ENCODE measurements at places on chromosomes 11 and 22.
A peak's percentile ranks its signal among the peaks of the same experiment; 100 is the strongest.

GRCh38 chr22:31020334-31020733, 51.3 kb downstream of the TUG1 start:
- DNase-seq = peak; percentile 74

DNA sequence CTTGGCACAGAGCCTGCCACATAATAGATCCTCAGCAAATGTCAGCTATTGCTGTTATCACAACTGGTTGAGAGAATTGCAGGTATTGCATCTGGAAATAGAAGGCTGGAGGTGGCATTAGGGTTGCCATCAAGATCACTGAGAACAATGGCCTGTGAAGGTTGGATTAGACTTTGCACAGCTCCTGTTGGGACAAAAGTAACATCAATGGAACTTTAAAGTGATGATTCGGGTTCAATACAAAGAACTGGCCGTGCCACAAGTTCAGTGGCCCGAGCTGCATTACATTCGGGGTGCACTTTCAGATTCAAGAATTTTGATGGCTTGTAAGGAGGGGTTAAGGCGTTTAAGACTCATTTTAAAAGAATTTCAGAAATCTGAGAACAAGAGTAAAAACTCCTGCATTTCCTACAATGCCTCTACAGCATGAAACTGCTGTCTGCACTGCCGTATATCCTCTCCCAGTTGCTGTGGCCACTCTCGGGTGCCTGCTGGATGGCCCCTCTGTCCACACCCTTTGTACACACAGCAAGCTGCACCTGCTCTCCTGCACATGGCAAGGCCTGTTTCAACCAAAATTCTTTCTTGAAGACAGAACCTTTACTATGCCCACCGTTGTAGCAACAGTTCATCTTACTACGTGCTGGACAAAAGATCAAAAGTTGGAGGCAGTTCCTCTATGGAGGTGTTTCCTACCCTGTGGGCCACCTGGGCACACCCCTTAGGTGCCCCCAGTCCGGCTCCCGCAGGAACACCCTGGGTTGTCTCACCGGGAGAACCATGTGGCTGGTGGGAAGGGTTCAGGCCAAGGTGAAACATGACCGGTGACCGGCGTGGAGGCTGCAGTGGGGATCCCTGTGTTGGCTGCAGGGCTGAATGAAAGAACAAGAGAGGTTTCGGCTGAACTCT, 17.5 kb upstream of the SHANK2 start:
- peak; percentile 21 for DNase-seq

DNA sequence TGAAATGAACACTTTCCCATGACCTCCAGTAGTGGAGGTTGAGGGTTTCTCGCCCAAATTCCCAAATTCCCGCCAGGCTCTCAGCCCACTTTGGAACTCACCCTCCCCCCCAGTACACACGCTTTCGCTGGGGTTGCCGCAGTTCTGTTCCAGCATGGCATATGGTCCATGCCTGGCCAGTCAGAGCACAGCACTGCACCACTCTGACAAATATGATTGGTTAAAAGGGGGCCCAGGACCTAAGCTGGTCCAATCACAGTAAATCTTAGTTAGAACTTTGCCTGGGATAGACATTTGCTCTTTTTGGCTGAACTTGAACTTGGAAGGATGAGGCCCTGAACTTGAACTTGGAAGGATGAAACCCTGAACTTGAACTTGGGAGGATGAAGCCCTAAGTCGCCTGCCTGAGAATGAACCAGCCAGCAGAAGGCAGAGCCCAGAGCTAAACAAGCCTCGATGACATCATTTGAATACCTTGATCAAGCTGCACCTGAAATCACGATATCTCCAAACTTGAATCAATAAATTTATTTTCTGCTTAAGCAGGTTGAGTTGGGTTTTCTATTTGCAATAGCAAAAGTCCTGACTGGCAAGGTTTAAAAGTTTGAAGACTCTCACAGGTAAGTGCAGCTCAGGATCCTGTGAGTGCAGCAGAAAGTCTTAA, 12.6 kb upstream of the SSTR3 start:
- DNase-seq = no peak

GRCh38 chr11:45145379-45146071, 914 bp upstream of the PRDM11 start:
- peak; percentile 87 for DNase-seq

DNA sequence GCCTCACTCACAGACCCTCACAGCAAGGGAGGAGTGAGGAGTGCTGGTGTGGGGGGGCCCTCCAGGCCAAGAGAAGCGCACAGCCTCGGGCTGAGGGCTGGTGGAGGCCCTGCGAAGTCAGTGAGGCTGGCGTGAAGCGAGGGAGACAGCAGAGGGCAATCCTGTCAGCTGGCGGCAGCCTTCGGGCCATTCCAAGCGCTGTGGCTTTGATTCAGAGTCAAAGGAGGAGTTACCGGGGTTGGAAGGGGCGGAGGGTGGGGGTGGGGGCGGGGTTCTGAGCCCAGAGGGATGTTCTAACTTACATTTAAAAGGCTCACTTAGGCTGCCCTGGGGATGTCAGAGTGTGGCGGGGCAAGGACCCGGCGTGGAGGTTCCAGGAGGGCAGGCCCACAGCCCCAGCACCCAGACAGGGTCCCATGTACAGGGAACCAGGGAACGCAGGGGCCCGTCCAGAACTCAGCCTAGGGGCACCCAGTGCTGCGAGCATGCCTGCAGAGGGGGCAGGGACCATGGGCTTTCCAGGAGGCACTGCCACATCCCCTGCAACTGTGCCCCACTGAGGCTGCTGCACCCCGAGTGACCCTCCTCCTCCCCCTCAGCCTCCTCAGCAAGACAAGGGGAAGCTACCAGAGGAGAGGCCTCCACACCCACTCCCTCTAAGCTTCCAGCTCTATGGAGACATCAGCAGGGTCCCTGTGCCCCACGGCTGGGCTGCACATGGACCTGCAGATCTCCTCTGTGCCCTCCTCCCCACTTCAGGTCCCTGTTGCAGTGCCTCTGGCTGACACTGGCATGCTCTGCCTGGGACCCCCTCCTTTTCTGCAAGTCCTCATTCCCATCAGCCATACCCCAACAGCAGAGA, 39.7 kb upstream of the TTLL12 start:
- DNase-seq = peak; percentile 86

DNA sequence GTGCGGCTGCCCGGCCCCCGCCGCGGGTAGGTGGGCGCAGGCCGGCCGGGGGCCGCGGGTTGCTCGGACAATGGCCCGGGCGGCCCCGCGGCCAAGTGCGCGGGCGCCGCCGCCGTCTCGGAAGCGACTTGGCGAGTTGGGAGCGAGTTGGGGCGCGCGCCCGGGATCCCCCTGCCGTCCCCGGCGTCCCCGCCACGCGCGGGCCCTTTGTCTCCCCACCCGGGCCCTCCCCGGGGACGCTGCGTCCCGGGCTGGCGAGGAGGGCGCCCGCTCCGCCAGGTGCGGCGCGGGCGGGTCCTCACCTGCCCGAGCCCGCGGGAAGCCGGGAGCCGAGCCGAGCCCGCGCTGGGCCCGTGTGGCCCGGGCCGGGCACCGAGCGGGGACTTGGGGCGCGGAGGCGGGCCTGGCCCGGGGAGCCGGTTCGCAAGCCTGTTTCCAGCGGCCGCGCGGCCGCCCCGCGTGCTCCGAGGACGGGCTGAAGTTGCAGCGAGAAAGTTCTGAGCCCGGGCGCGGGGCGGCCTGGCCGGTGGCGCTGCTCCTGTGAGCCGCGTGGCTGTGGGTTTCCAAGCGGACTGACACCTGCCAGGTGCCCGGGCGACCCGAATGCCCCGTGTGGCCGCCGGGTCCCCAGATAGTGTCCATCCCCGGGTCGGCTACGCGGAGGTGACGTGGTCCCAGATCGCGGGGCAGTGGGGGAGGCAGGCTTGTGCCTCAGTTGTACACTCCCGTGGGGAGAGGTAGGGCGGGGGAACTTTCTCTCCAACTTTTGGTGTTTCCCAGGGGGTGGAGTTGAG, 586 bp downstream of the LRP5 start:
- no peak for DNase-seq

DNA sequence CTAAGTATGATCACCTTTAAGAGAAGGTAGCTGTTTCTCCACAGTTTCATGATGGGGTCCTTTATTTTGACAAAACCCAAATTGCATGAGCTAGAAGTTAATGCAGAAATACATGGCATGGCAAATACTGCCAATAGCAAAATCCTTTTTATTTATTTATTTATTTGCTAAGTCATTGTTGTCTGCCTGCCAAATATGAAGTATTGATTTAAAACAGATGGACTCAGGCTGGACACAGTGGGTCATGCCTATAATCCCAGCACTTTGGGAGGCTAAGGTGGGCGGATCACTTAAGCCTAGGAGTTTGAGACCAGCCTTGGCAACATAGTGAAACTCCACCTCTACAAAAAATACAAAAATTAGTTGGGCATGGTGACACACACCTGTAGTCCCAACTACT, 52.4 kb downstream of the LARGE2 start:
- no peak for DNase-seq

DNA sequence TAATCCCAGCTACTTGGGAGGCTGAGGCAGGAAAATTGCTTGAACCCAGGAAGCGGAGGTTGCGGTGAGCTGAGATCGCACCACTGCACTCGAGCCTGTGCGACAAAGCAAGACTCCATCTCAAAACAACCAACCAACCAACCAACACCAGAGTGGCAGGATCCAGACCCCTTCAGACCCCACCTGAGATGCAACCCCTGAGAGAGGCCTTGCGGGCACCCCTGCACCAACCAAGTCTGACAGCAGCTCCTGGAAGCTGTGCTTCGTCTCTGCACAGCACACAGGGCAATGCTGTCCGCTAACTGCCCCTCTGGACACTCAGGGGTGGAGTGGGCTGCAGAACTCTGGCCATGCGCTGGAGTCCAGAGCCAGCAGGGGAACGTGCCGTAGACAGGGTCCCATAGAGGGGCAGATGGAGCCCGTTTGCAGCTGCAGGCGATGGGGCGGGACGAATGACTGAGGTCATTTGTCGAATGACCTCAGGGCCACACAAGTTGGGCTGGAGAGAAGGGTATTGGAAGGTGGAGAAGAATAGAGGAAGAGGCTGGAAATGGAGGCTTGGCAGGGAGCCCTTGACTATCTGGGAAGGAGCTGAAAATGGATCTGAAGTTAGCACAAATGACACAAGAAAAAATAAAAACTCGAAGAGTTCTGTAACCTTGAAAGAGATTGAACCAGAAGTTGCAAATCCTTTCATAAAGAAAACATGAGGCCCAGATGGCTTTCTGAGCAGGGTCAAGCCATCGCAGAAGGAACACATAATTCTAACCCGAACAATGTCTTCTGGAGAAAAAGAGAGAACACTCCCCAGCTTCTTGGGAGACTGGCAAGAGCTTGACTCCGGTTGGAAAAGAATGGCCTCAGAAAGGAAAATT, 199.7 kb downstream of the CTTN start:
- DNase-seq = no peak

- DNase-seq = no peak
These were observed 143.1 kb upstream of the MPPED2 start for GRCh38 chr11:30729187-30729713.

DNA sequence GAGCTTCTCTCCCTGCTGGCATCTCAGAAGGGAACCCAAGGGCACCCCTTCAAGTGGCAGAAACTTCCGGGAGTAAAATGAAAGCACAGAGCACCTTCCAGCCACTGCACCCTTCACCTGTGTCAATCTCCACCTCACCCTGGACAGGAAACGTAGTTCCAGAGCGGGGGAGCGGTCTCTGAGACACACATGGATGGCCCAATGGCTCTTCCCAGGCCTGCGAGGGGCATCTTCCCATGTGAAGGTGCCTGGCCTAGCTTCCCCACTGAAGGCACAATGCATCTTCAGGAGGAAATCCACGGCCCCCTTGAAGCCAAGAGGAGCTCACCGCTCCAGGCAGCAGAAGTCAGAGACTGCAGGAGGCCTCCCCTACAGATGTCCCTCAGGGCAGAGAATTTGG, 234.2 kb downstream of the BRD1 start:
- no peak for DNase-seq

GRCh38 chr11:127017482-127017881, 16.9 kb upstream of the KIRREL3 start:
- peak; percentile 52 for DNase-seq

- DNase-seq = no peak
These were observed 58.6 kb downstream of the SC5D start for GRCh38 chr11:121351083-121351630.

DNA sequence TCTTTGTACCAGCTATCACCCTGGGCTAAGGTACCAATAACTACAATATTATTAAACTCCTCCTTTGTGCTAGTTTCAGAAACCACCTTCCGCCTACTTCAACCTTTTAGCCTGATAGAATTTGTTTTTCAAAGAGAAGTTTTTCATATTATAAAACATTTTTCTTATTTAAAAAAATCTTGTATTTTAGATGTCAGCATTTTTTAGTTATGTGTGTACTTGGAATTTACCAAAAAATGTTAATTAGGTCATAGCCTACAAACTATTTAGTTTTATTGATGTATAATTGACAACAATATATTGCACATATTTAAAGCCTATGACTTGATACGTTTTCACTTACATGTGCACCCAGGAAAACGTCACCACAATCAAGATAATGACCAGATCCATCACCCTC, 1097.6 kb downstream of the JRKL start:
- no peak for DNase-seq

DNA sequence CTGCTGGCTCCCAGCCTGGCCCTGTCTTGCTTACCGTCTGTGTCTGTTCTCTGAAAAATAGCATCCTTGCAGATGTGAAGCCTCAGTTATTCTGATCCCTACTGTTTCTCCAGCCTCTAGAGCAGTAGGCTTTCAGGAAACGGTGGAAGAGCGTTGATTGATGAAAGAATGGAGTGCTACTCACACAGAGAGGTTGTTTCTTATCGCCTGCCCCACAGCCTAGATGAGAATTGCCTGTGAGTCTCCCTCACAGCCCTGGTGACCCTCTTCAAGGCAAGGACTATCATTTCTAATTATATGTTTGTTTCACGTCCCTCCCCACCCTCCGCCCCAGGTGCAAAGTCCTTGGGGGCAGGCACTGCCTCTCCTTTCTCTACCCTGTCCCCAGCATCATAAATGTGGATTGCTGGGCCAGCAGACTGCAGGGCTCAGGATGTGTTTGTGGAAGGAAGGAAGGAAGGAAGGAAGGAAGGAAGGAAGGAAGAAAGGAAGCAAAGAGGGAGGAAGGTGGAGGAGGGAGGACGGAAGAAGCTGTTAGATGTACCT, 575.3 kb upstream of the B3GAT1 start:
- no peak for DNase-seq

- peak; percentile 56 for DNase-seq
These were observed 29.9 kb downstream of the SERPIND1 start for GRCh38 chr22:20803696-20804324.

DNA sequence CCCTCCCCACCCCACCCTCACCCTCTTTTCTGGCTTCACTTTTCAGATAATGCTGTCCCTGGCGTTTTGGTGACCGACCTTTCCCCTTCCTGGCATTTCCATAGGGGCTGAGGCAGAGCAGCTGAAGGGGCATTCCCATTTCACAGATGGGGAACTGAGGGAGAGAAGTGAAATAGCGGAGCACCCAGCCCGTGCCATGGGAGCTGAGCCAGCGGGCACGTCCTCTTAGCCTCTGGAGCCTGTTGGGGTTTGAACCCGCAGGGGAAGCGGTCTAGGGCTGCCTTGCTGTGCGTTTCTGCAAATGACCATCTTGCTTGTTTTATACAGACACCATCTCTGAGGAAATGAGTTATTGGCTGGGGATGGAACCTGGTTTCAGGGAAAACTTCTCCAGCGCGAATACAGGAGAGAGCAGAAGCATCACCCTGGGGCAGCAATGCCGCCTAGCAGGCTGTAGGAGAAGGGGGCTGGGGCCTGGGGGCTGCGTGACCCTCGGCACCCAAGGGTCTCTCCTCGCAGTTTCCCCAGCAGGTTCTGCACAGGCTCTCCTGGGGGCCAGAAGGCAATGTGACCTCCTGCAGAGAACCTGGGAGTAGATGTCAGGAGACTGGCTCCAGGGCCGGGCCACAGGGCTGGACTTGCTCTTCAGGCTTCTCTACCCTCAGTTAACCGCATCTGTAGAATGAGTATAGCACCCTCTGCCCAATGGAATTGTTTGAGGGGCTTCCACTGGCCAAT, 1.5 kb downstream of the PTPRJ start:
- DNase-seq = no peak
